ENCODE measurements at places on chromosomes 12 and 14. TPM values are rescaled to one million over a fixed set of nuclear protein-coding genes. Genes with fewer than 3 reads are reported as not detected.
A peak's percentile ranks its signal among the peaks of the same experiment; 100 is the strongest.

GRCh38 chr12:1805441-1806081, 14.8 kb upstream of the LRTM2 start:
- no peak for DNase-seq

GRCh38 chr14:31125231-31125630, 82.4 kb downstream of the HECTD1 start:
- DNase-seq, result no peak

DNA sequence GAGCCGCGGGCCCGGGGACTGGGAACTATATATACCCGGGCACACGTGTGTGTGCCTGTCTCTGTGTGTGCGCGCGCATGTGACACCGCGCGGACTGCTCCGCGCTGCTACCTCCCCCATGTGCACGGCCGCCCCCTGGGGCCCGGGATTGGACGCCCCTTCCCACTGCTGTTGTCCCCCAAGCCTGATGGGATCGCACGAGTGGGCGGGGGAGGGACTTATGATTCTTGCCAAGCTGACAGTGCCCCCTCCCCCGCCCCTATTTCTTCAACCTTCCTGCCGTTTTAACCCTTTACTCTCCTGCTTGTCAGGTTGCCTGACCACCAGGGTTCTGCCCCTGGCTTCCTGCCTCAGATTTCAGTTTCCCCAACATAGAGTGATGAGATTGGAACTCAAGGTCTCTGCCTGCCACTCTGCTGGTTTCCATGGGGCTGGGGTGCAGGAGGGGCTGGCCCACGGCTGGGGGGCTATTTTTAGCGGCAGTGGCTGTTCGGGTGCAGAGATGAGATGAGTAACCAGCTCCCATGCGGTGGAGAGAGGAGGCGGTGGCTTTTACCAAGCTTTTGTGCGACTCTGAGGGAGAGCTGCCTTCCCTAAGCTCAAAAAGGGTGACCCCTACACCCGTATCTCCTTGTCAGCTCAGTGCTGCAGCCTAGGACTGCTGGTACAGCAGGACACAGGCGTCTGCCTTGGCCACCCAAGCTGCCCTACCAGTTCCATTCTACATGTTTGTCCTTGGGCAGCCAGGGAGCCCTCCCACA, at the start of gene DDN:
TSS of gene DDN (minus strand) at position 5 of the 761 bp plus-strand sequence. CDS start 88 bp downstream, outside the sequence.
- no peak for DNase-seq

- DNase-seq, result no peak
Measured at GRCh38 chr12:47378907-47379306, 299.1 kb upstream of the AMIGO2 start.

DNA sequence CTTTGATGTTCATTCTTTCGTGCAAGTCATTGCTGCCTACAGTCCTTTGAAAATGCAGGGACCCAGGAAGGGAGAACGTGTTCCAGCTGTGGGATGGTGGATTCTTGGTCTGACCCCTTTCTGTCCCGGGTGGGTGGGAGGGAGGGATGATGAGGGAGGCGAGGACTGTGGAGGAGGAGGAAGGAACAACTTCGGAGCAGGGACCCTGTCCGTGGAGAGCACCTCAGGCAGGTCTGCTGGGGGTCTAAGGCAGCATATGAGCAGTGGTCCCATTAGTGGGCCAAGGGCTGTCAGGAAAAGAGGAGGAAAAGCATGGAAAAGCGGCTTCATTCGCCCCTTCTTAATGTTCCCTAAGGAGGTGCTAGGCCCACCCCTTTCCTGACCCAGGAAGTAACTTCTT, 36.0 kb downstream of the CACNA2D4 start:
- DNase-seq, result no peak

GRCh38 chr12:11707535-11707934, 58.1 kb downstream of the ETV6 start:
- peak; percentile 91 for DNase-seq

GRCh38 chr14:22391908-22392565, 197.0 kb downstream of the DAD1 start:
- DNase-seq, result peak; percentile 68

GRCh38 chr12:89082370-89082753, 269.9 kb downstream of the DUSP6 start:
- no peak for DNase-seq

DNA sequence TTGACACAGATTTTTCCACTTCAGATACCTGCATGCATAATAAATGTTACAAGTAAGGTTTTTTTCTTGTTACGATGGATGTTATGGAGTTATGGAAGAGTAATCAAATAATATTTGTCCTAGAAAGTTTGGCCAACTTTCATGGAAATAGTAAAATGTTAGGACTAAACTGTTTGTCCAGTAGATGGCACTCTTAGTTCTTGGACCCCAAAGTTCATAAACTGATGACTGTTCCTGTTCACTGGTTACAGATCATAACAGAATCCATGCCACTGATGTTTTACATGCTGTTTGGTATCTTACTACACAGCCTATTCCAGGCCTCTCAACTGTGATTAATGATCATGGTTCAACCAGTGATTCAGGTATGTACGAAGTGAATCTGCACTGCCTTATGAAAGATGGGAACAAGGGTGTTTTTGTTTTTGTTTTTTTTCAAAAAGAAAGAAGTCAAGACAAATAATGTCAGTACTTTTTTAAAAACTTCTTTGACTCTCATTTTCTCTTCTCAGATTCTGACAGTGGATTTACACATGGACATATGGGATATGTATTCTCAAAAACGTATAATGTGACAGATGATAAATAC, 48.8 kb upstream of the SLCO1C1 start:
- no peak for DNase-seq

DNA sequence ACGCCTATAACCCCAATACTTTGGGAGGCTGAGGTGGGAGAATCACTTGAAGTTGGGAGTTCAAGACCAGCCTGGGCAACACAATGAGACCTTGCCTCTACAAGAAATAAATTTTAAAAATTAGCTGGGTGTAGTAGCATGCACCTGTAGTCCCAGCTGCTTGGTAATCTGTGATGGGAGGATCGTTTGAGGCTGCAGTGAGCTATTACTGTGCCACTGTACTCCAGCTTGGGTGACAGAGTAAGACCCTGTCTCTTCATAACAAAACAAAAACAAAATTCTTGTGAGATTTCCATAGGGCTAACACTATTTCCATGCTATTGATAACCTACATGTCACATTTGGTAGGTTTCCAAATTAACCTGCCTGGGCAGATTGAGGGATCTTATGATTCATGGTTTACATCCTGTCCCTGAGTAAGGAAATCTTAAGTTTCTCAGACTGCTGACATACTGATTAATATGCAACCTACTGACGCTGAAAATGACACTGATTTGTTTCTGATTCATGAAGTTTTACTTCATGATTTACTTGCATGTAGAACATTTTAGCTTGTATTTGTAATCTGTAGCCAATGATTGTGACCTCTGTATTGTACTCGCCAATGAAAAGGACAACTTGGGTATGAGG, 15.9 kb downstream of the ATP6V1D start:
- no peak for DNase-seq

- no peak for DNase-seq
Measured at GRCh38 chr14:65469903-65470302, 57.4 kb downstream of the FUT8 start.

DNA sequence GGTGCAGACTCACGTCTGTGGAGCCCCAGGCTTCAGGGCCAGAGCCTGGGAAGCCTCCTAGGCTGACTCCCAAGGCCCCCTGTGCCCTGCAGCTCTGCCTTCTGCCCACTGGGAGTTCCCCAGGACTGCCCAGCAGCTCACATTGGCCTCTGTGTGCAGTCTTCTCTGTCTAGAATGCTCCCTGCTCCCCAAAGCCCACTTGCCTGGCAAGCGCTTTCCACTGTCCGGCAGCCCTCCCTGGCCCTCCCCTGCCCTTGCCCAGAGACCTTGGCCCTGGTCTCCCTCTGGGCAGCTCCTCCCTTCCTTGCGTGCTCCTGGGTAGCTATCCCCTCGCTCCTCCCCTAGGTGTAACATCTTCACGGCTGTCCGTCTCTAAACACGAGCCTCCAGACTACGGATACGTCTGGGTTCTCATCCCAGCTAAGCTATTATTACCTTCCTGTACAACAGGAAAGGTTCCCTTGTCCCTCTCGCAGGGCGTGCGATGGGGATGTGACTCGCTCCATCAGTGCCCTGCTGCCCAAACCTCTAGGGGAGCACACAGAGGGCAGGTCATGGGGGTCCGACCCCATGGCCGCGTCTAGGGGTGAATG, 325.5 kb upstream of the RTL1 start:
- no peak for DNase-seq

GRCh38 chr14:37797675-37798074, 202.2 kb downstream of the TTC6 start:
- no peak for DNase-seq

- no peak for DNase-seq
Measured at GRCh38 chr14:102686196-102686801, 91.0 kb upstream of the TRAF3 start.

DNA sequence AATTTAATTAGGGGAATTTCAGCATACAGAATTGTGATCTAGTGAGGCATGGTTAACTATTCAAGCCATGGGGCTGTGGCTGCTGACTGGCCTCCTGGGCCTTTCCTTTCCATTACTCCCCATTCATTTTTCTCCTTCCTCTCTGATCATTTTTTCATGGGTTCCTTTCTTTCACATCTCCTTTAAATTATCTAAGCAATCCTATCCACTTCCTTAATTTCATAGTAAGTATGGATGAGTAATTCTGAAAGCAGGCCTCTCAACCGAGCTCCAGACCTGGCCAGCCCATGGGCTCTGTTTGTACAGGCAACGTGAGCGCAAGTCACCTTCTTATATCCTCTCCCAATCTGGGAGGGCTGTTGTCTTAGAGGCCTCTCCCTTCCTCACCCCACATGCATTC, 13.4 kb downstream of the CKAP4 start:
- DNase-seq, result no peak

- DNase-seq, result no peak
Measured at GRCh38 chr14:68390741-68391140, 402.1 kb downstream of the ZFP36L1 start.

DNA sequence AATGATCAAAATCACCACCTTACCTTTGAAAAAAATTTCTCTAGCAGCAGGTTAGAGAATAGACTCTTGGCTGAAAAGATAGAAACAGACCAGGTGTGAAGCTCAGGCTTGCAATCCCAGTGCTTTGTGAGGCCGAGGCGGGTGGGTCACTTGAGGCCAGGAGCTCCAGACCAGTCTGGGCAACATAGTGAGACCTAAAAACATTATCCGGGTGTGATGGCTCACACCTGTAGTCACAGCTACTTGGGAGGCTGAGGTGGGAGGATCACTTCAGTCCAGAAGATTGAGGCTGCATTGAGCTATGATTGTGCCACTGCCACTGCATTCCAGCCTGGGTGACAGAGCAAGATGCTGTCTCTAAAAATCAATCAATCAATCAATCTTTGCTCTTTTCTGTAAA, 105.3 kb upstream of the TBX3 start:
- no peak for DNase-seq

DNA sequence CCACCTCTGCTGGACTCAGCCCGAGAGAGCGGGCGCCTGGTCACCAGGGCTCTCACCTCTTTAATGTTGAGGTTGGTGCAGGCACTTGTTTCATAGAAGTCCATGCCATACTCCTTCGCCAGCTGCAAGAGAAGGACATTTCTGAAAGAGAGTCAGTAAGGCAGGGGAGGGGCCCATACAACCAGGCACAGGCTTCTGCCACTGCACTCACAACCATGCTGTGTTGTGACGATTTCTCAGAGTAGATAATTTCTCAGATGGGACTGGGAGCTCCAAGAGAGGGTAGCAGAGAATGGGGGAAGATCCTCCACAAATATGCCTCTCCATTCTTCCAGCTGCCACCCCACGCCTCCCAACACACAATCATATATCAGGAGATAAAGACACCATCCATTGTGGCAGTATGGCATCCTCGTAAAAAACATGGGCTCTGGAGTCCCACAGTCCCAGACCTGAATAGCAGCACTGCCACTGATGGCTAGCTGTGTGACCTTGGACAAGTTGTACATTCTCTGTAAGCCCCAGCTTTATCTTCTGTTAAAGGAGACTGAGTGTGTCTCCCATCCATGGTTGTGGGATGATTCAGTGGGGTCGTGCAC, 6.2 kb upstream of the GPX2 start:
- DNase-seq, result no peak

GRCh38 chr14:95078867-95079266, 78.5 kb downstream of the DICER1 start:
- DNase-seq, result no peak

- peak; percentile 86 for DNase-seq
Measured at GRCh38 chr12:69879007-69879960, 54.3 kb downstream of the MYRFL start.

GRCh38 chr14:32567543-32568384, 238.7 kb downstream of the AKAP6 start:
- no peak for DNase-seq

The VDR gene
- total RNA-seq, result 6.9 TPM

The SLC25A47 gene
- total RNA-seq, result not detected

The PYGL gene
- 63.4 TPM for total RNA-seq

The SYNE3 gene
- total RNA-seq, result 12.9 TPM

The COX8C gene
- not detected for total RNA-seq

The PPP1R36 gene
- 0.45 TPM for total RNA-seq

The NYNRIN gene
- total RNA-seq, result 6.8 TPM

The CATSPERB gene
- 3.2 TPM for total RNA-seq

The MANSC1 gene
- 25.3 TPM for total RNA-seq

Measured in adrenal gland (tissue), 19 donors.